Activated CD4-positive, alpha-beta T cell treated with anti-CD3 and anti-CD28 coated beads, Interleukin-2, amount 10 ng/mL, durations not matched to agents 7 days and 5 days (primary cell): ENCODE measurements at places on chromosomes 12 and 14.

GRCh38 chr12:120677765-120678473, 9.0 kb upstream of the MLEC start:
- DNase-seq, result peak; percentile 10

- no peak for DNase-seq
These were observed 176.1 kb downstream of the GXYLT1 start for GRCh38 chr12:41968599-41968998.

GRCh38 chr14:61632401-61632800, 62.9 kb upstream of the HIF1A start:
- no peak for DNase-seq

GRCh38 chr12:122067966-122068365, 10.6 kb upstream of the MLXIP start:
- peak; percentile 70 for DNase-seq

- DNase-seq, result no peak
These were observed 5.7 kb downstream of the SVOP start for GRCh38 chr12:109014984-109015765.

DNA sequence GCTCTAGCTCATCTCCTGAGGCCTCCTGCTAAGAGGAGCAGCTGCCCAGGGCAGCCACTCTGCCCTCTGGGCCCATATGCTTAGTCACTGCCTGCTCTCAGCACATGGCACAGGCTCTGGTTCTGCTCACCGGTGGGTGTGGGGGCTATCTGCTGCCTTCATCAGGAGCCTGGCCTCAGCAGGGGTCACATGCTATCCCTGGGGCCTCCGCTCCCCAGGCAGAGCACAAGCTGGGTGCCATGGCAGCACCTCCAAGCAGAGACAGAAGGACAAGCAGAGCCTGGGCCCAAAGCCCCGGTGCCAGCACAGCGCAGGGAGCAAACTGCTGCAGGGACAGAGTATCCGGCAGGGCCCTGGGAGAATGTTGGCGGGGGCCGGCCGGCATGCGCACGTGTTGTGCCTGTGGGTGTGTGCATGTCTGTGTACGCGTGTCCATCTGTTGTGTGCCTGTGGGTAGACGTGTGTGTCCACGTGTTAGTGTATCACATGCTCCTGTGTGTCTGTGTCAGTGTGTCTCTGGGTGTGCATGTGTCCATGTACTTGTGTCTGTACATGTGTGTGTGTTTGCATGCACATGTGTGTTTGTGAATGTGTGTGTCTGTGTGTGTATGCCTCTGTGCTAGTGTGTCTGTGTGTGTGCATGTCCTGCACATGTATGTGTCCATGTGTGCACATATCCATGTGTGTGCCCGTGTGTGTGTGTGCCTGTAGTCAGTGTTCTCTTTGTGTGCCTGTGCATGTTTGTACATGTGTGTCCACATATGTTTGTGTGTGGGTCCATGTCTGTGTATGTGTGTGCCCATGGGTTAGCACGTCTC, 326.9 kb downstream of the TMEM121 start:
- peak; percentile 4 for DNase-seq

DNA sequence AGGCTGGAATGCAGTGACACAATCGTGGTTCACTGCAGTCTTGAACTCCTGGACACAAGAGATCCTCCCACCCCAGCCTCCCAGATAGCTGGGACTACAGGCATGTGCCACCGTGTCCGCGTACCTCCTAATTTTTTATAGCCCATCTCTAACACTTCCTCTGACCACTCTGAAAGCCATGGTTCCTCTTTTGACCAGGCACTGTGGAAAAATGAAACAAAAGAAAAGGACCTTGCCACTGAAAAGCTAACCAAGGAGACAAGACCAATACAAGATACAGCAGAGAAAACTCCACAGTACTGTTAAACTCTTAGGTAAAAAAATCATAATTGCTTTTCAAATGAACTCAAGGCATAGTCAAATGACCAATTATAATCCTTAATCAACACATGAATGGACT, 233.3 kb downstream of the NEDD1 start:
- no peak for DNase-seq

- DNase-seq, result no peak
These were observed 18.7 kb downstream of the SSTR1 start for GRCh38 chr14:38226366-38226765.

DNA sequence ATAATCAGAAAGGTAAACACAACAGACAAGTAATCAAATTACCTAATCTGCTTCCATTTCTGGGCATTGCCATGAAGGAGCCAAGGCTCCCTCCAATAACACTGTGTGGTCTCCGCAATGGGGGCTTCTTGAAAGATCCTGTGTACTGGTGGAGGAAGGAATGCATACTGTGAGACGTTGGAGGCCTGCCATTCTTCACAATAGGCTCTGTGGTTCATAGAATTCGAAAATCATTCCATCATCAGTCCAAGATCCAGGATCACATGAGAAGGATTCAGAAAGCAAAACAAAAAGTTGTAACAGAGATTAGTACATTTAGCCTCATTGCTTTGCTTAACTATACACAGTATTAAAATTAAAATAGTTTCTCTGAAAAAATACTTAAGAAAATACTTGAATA, 76.3 kb downstream of the CDK17 start:
- no peak for DNase-seq

DNA sequence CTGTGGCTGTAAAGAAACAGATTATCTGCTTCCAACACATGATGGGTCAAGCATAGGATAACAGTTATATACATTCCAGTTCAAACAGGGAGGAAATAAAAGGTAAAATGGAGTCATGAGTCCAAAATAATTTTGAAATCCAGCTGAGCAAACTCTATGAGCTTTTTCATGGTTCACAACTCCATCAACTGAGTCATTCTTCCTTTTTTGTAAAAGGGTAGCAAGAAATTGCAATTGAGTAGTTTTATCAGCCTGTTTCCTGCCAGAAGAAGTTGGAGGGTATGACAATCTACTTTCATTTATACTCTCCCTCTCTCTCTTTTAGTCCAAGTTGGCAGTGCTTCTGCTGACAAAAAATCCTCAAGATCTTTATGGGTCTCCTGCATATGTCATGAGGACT, 95.6 kb downstream of the CPNE8 start:
- no peak for DNase-seq

GRCh38 chr12:52293926-52294325, 2.6 kb upstream of the KRT81 start:
- DNase-seq, result no peak

DNA sequence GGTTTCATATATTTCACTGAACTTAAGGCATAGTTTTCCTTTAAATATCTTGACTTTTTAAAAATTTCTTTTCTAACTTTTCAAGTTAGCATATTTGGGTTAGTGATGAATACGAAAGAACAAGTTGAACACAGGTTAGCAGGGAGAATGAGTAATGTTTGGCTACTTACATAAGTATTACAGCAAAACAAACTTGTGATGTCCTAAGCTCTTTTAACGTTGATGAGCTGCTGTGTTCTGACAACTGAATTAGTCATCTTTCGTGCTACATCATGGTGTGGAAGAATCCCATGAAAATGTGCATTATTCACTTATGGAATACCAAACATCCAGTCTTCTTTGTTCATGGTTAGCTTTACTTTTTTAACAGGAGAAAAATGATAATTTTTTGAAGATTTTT, 36.3 kb upstream of the PDZRN4 start:
- DNase-seq, result no peak

DNA sequence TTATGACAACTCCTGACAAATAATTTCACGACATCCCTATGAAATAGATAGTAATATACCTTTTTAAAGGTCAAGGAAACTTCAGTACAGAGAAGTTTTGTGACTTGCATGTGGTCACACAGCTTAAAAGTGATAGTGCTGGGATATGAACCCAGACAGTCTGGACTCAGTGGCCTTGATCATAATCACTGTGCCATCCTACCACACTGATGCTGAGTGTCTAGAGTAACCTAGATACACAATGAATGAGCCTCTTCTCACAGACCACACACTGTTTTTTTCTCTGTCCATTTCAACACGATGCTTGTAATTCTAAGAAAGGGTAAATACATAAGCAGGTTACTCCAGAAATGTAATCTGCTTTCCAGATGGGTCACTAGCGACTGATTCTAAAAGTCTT, 88.2 kb downstream of the SYNE2 start:
- DNase-seq, result no peak

- no peak for DNase-seq
These were observed 6.6 kb downstream of the KRT6A start for GRCh38 chr12:52486166-52487105.

DNA sequence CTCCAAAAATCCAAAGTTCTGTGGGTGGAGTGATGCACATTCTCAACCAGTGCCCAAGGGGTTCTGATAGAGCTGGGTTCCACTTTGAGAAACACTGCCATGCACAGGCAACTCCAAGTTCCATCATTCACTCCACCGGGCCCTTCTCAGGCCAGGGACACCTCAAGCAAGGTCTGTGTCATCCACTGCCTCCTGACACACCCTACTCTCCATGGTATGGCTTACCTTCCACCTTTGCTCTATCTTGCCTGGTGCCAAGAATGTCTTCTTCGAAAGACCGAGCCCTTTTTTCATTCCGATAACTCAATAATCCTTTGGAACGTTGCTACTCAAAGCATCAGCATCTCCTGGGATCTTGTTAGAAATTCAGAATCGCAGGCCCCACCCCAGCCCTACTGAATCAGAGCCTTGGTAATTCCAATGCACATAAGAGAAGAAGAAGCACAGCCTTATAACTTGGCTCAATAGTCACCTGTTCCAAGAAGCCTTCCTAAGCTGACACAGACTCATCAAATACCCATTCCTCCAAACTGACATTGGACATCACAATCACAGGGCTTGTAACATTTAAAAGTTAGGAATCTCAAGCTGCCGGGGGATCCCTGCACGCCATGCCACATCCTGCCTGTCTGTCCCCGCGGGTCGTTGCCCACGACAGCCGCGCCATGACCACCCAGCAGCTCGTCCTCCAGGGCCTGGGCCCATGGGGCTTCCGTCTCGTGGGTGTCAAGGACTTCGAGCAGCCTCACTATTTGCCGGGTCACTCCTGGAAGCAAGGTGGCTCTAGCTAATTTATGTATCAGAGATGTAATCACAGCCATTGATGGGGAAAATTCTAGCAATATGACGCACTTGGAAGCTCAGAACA, 66.4 kb downstream of the VCPKMT start:
- no peak for DNase-seq

- DNase-seq, result no peak
These were observed 83.4 kb downstream of the PRORP start for GRCh38 chr14:35205737-35206136.

- DNase-seq, result no peak
These were observed 4.1 kb downstream of the CYP46A1 start for GRCh38 chr14:99688210-99688581.

DNA sequence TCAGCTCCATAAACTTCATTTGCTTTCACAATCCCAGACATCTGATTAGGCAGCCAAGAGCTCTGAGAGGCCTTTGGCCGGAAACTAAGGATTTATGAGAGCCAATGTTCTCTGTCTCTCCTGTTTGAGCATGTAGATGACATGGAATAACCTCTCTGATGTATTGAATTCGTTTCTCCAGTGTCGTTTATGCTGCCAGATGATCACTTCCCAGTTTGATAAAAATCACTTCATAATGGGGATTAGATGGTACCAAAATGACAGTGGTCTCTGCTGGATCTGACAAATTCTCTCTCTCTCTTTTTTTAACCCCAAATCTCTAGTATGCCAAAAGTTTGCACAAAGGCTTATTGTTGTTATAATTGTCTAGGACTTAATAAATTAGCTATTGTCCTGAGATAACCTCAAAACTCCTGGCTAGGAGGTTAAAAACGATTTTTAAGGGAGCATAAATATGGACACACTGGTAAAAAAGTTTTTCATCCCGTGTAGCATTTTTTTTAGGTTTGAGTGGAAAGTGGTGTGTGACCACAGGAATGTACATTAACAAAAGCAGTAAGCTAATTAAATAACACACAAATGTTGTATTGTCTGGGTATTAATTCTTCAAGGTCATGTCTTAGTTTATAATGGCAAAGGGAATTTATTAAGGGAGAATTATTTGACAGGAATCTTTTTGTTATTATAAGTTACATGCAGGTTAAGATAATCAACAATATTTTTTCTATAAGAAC, 82.6 kb upstream of the USP44 start:
- no peak for DNase-seq

- DNase-seq, result no peak
These were observed 290.7 kb downstream of the RMST start for GRCh38 chr12:97753332-97753731.

- no peak for DNase-seq
These were observed 33.4 kb upstream of the TXNRD1 start for GRCh38 chr12:104182144-104182543.

DNA sequence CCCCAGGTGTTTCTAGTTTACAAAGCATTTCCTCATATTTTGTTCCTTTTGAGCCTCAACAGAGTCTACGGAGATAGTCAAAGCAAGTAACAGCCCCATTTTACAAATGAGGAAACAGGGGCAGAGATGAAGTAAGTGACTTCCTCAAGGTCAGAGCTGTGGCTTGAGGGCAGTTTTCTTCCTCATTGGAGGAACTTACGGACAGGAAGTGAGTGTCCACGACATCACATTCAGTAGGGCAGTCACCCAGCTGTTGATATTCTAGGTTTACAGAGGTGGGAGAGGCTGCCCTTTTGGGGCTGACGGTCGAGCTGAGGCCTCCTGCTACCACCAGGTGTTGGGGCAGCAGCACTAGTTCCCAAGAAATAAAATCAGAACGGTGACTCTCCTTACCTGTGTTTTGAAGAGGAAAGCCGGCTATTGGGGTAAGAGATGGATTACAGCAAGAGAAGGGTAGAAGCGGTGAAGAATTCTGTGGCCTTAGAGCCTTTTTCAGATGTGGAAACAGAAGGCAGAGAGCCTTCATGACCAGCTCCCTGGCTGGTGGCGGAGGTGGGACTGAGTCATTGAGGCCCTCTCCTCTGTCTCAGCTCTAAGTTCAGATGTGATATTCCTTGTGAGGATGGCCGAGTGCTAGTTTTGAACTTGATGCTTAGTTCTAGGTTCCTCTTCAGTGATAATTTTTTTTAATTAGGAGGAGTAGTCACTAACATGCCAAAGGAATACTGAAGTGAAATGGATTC, 41.7 kb downstream of the SUSD6 start:
- no peak for DNase-seq

GRCh38 chr12:80232837-80233236, 133.5 kb downstream of the OTOGL start:
- DNase-seq, result no peak

GRCh38 chr14:51701951-51702350, 50.2 kb downstream of the FRMD6 start:
- DNase-seq, result no peak

GRCh38 chr12:32039917-32040575, 66.6 kb upstream of the BICD1 start:
- no peak for DNase-seq

- peak; percentile 41 for DNase-seq
These were observed 10.0 kb downstream of the PGF start for GRCh38 chr14:74945261-74945851.
